ENCODE measurements at places on chromosomes 16 and 17.
A peak's percentile ranks its signal among the peaks of the same experiment; 100 is the strongest.

GRCh38 chr17:82702231-82702927 is 3.9 kb upstream of the RAB40B start:
- DNase-seq = no peak

DNA sequence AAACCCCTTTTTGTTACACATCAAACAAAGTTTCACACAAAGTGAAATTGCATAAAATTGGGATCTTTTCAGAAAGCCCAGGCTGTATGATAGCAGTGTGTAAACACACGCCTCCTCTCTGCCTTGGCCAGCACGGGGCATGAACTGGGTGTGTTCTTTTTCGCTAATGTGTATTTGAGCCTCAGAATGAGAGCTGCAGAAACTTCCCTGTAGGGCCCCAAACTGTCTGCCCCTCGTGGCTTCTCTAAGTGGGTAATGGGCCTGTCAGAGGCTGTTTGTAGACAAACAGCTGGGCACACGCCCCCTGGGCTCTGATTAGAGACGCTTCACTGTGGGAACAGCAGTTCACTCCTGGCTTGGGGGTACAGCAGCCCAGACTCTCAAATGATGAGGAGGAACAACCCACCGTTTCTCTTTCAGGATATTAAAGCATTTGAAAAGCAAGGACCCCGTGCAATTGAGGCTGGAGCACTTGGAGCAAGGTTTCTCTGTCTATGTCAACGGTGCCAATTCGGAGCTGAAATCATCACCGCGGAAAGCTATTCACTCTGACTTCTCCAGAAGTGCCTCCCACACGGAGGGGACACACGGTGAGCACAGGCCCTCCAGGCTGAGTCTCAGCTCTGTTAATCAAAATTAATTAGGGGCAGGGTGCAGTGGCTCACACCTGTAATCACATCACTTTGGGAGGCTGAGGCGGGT is 78.4 kb downstream of the KATNIP start:
- DNase-seq = no peak

GRCh38 chr16:84234321-84235241 is 5.2 kb downstream of the KCNG4 start:
- no peak for DNase-seq

GRCh38 chr17:42997390-42997983 is 732 bp upstream of the RPL27 start:
- no peak for DNase-seq

GRCh38 chr16:86781046-86781445 is 202.7 kb downstream of the FOXL1 start:
- DNase-seq = no peak

GRCh38 chr17:15119968-15120367 is 145.2 kb downstream of the PMP22 start:
- no peak for DNase-seq

GRCh38 chr16:78249056-78249455 is 149.6 kb downstream of the WWOX start:
- DNase-seq = no peak

DNA sequence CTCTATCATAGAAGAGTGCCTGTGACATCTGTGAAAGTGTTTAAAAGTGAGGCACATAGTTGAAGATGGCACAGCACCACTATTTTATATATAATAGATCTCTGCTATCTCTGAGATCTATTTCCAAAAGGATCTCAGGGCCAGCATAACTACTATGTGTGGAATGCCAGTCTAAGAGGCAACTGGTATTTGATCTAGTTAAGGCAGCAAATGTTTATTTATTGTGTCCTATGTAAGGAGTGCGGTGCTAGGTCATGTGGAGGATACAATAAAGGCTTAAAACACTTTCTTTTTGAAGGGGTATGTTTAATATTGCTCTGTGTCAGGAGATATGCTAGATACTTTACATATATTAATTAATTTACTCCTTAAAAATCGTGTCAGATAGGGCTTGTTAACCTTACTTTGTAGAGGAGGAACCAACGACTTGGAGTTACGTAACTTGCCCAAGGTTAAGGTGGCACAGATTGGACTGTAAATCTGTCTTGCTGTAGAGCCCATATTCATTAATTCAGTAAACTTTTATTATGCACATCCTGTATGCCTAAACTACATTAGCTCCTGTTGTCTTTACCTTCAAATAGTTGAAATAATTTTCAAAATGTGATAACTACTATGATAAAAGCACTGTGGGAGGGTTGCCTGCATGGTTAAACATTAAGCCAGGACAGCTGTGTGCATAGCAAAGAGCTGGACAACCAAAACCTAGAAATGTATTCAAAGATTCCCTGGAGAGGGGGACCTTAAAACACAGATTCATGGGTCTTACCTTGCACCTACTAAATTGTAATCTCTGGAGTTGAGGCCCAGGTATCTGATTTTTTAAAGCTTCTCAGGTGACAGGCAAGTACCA is 83.3 kb downstream of the NLK start:
- no peak for DNase-seq

GRCh38 chr16:68756239-68756915 is 19.3 kb downstream of the CDH1 start:
- DNase-seq = peak; percentile 37

- no peak for DNase-seq
Measured at GRCh38 chr16:14289692-14290340, 218.7 kb downstream of the MRTFB start.

GRCh38 chr17:82252511-82253178 is 20.9 kb downstream of the CSNK1D start:
- no peak for DNase-seq

- no peak for DNase-seq
Measured at GRCh38 chr17:41131979-41132378, 8.0 kb upstream of the KRTAP4-12 start.

GRCh38 chr17:58121925-58122324 is 26.3 kb upstream of the OR4D1 start:
- DNase-seq = no peak

DNA sequence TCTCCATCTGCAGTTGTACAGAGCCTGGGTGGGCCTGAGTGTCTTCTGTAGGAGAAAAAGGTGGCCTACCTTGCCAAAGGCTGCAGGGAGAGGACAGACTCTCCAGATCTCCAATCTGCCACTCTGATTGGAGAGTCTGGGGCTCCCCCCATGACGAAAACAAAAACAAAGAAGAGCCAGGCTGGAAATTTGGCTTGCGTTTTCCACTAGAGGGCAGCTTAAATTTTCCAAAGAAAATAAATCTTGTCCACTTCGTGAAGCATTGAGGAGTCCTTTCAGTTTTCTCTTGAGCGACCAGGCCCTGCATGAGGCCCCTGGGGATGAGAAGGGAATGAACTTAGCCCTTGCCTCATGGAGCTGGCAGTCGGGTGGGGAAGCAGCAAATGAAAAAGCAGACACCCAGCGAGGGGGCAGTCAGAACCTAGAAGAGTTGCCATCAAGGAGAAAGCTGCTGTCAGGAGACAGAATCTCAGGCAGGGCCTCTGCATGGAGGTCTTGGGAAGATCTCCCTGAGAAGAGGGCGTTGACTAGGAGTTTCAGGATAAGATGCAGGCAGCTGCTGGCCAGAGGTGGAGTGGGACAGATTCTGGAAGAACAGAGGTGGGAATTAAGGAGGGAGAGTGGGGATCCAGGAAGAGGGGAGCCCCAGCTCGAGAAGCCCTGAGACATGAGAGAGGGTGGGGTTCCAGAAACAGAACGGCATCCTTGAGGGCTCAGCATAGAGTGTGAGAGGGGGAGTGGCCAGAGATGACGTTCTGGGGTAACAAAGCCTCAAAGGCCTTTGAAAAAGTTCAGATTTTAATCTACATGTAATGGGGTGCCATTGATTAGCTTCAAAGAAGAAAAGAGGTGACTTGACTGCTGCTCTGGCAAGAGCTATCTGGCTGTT is 8.4 kb upstream of the SHCBP1 start:
- DNase-seq = no peak

DNA sequence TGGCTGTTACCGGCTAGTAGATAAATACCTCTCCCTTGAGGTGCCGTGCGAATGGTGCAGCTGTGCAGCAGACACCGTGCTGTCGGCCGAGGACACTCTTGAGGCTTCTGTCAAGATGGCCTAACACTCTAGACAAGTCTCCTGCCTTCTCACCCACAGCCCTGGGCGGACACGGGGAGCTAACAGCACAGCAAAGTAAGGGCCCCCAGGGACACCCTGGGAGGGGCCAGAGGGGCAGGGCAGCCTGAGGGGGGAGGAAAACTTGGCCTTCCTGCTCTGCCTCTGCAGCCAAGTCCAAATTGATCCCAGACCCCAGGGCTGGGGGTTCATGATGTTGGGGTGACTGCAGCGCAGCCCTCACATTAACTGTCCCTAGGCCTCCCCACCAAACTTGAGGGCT is 210.2 kb downstream of the RPTOR start:
- DNase-seq = no peak

DNA sequence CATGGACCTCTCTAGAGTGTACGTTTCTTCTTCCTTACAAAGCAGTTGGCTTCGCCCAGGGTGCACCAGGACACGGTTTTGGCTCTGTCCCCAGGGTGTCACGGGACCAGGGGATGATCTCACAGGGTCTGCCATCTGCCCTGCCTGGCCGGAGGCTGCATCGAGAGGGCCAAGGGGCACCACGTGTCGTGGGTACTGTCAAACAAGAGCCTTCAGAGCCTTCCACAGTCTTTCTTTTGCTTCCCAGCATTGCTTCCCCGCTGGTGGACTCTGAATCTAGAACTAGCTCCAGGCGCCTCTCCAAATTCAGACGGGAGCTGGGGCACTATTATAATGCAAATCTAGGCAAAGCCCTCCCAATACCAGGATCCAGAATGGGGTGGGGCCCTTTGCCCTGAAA is 47.9 kb downstream of the MAPT start:
- DNase-seq = no peak

- DNase-seq = no peak
Measured at GRCh38 chr17:27218719-27219488, 75.0 kb upstream of the WSB1 start.
